ENCODE measurements at places on chromosomes 4 and X.

DNA sequence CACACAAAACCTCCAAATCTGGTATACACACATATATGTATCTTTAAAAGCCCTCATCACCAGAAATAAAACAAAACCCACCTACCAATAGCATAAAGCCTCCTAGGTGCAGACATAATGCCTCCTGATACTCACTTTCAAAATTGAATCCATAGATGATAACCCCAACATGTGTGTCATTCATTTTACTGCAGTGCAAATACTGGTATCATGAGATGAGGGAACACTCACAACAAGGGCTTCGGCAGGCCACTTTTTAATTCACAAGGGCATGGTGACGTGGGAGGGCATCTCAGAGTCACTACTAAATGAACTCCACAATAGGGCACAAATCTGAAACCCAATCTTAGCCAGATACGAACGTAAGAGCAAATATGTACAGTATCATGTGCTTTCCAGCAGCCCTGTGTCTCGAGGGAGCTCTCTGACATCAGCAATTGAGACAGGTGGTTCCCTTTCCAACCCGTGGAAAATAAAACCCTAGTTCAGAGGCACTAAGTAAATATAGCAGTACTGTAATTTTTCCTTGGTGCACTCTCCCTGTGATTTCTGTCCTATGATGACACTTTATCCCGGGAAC lies 14.1 kb upstream of the PPARGC1A start:
- peak; percentile 93 for DNase-seq

- DNase-seq = no peak
Observed at GRCh38 chr4:14669371-14669770, 332.9 kb upstream of the CPEB2 start.

DNA sequence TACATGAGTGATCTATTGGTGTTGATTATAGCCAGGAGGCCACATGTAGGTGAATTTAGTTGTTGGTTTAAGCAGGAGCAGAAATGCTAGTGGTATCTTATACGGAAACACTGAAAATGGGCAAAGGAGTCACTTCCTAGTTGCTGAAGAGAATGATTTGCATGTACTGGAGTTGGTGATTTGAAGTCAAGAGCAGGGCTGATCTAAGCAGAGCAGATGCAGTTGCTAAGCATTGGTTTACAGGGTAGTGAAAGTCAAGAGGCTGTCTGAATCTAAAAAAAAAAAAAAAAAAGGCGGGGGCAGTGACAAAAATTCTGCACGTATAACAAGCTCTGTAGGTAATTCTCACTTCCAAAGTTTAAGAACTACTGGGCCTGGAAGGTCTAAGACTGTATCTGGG lies 90.4 kb upstream of the HPRT1 start:
- no peak for DNase-seq

DNA sequence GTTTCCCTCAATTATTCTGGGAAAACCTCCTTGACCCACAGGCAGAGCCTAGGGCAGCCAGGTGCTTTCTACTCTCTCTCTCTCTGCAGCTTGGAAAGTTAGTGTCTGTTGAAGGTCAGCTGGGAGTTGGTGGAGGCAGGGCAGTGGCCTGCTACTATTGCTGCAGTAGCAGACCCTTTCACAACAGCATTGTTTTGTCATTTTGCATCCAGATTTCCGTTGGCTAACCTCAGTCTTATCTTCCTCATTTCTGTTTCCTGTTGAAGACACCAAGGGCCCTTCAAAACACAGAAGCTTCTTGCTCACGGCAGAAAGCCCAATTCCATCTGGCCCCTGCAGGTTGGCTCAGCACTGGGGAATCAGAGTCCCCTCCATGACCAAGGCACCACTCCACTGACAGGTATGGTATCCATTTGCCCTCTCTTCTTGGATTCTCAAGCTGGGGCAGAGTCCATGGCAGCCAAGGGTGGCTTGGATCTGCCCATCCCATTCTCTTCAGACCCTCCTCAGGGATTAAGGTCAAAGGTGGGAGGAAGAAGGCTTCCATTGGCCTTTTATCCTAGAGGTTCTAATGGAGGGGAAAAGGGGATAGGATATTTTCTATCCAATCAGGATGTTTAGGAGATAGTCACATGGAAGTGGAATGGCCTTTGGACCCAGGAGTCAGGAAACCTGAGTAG lies 24.6 kb downstream of the VSIG4 start:
- DNase-seq = no peak

GRCh38 chrX:67545893-67546495 lies 2.2 kb downstream of the AR start:
- DNase-seq = no peak

Measured in DMS153 (cell line).